Bronchus fibroblast of lung (primary cell): ENCODE measurements at places on chromosomes 1 and 21. TPM values are rescaled to one million over a fixed set of nuclear protein-coding genes. Genes with fewer than 3 reads are reported as not detected.

Gene DRAXIN
- total RNA-seq: 0.15 and 0.17 TPM in 2 replicates

Gene ADGRB2
- 5.2 and 5.9 TPM in 2 replicates for total RNA-seq

Gene TTC22
- not detected in 2 replicates for total RNA-seq

Gene LELP1
- total RNA-seq: not detected in 2 replicates

Gene CENPL
- total RNA-seq: 22.9 and 23.8 TPM in 2 replicates

Gene SELP
- not detected in 2 replicates for total RNA-seq

Gene CRYAA
- total RNA-seq: not detected in 2 replicates

Gene NR1I3
- total RNA-seq: not detected in 2 replicates

Gene TRIM67
- total RNA-seq: not detected in 2 replicates

Gene PHGDH
- 368 and 382 TPM in 2 replicates for total RNA-seq

Gene DDI2
- total RNA-seq: 3.9 and 4.3 TPM in 2 replicates

Gene ZNF124
- total RNA-seq: 8.0 and 11.3 TPM in 2 replicates

Gene NECTIN4
- total RNA-seq: 0.17 TPM in 1 of 2 replicates, not detected in the other

Gene OPTC
- total RNA-seq: not detected in 2 replicates

Gene LCE2C
- total RNA-seq: not detected in 2 replicates

Gene ATP1A4
- not detected in 2 replicates for total RNA-seq

Gene PDZK1IP1
- total RNA-seq: not detected in 2 replicates

Gene GBP1
- 13.6 and 14.4 TPM in 2 replicates for total RNA-seq

Gene ACTN2
- total RNA-seq: not detected in 2 replicates

Gene ABCA4
- total RNA-seq: not detected in 2 replicates

Gene HMGCS2
- not detected in 2 replicates for total RNA-seq

Gene PRR9
- not detected in 2 replicates for total RNA-seq

Gene RHD
- total RNA-seq: under 0.01 TPM in 1 of 2 replicates, not detected in the other

Gene VWA5B1
- total RNA-seq: not detected in 2 replicates

Gene WNT9A
- total RNA-seq: 0.30 and 0.50 TPM in 2 replicates

Gene PRRX1
- total RNA-seq: 57.8 and 78.7 TPM in 2 replicates
